Endodermal cell (in vitro differentiated cells): ENCODE measurements at places on chromosomes 1 and 21. TPM values are rescaled to one million over a fixed set of nuclear protein-coding genes. Genes with fewer than 3 reads are reported as not detected.

Gene LCE1A
- total RNA-seq = not detected in 3 replicates

Gene DYNLT4
- total RNA-seq = 0.49 to 0.64 TPM in 2 of 3 replicates, not detected in the other

Gene DCST1
- total RNA-seq = not detected in 2 replicates

Gene SYDE2
- total RNA-seq = 11.0 and 11.8 TPM in 2 replicates

Gene CA6
- total RNA-seq = not detected in 2 replicates

Gene COL11A1
- 6.7 and 8.2 TPM in 2 replicates for total RNA-seq

Gene MYOG
- not detected in 3 replicates for total RNA-seq

Gene RGS13
- total RNA-seq = not detected in 2 replicates

Gene CD101
- total RNA-seq = 0.73 to 2.7 TPM (median 1.4 TPM) in 3 replicates

Gene PLEKHN1
- 1.3 to 2.2 TPM (median 1.5 TPM) in 3 replicates for total RNA-seq

Gene TDRD10
- total RNA-seq = not detected in 2 replicates

Gene ANKRD35
- total RNA-seq = 1.4 TPM in 3 replicates

Gene CRP
- not detected in 2 replicates for total RNA-seq

Gene SLAMF9
- total RNA-seq = not detected in 3 replicates

Gene RAD54L
- 38.6 and 39.5 TPM in 2 replicates for total RNA-seq

Gene SNX7
- 36.1 to 41.5 TPM (median 40.5 TPM) in 3 replicates for total RNA-seq

Gene TACSTD2
- total RNA-seq = 0.14 to 0.53 TPM (median 0.51 TPM) in 3 replicates

Gene TMEM82
- 3.2 to 4.9 TPM (median 4.7 TPM) in 3 replicates for total RNA-seq

Gene FASLG
- total RNA-seq = not detected in 3 replicates

Gene KRTAP19-5
- not detected in 3 replicates for total RNA-seq

Gene WDR64
- not detected in 2 replicates for total RNA-seq

Gene TSSK3
- 2.5 and 3.4 TPM in 2 replicates for total RNA-seq

Gene S100A7
- total RNA-seq = not detected in 3 replicates

Gene NCAM2
- 0.36 to 1.2 TPM (median 0.69 TPM) in 3 replicates for total RNA-seq

Gene ATP1A2
- total RNA-seq = 2.9 and 3.0 TPM in 2 replicates

Gene ASAP3
- 62.3 and 78.7 TPM in 2 replicates for total RNA-seq

Gene ATP1B1
- 55.1 and 56.3 TPM in 2 replicates for total RNA-seq

Gene OR6K3
- not detected in 2 replicates for total RNA-seq

Gene LCE1C
- total RNA-seq = not detected in 3 replicates

Gene MAP1LC3C
- total RNA-seq = 0.31 TPM in 1 of 3 replicates, not detected in the others

Gene PRELP
- 0.43 and 0.66 TPM in 2 replicates for total RNA-seq

Gene LCE2B
- not detected in 2 replicates for total RNA-seq

Gene CFHR3
- total RNA-seq = 0.70 and 1.0 TPM in 2 replicates

Gene CRNN
- not detected in 3 replicates for total RNA-seq

Gene ATP1A4
- 0.55 and 0.66 TPM in 2 replicates for total RNA-seq

Gene TXNDC12
- 71.6 and 77.2 TPM in 2 replicates for total RNA-seq

Gene TNNT2
- total RNA-seq = 0.56 and 0.88 TPM in 2 replicates

Gene CHI3L2
- not detected in 2 replicates for total RNA-seq

Gene CFAP141
- not detected in 2 replicates for total RNA-seq

Gene ACOT11
- 3.9 and 6.0 TPM in 2 replicates for total RNA-seq

Gene NFYC
- total RNA-seq = 43.6 to 52.7 TPM (median 46.4 TPM) in 3 replicates

Gene UTS2
- 0.59 TPM in 1 of 3 replicates, not detected in the others for total RNA-seq

Gene CCDC27
- total RNA-seq = not detected in 3 replicates

Gene SLC22A15
- total RNA-seq = 7.7 to 9.4 TPM (median 8.3 TPM) in 3 replicates

Gene SFN
- 0.82 to 1.5 TPM (median 1.5 TPM) in 3 replicates for total RNA-seq
